ENCODE measurements at places on chromosomes 3 and 15.

DNA sequence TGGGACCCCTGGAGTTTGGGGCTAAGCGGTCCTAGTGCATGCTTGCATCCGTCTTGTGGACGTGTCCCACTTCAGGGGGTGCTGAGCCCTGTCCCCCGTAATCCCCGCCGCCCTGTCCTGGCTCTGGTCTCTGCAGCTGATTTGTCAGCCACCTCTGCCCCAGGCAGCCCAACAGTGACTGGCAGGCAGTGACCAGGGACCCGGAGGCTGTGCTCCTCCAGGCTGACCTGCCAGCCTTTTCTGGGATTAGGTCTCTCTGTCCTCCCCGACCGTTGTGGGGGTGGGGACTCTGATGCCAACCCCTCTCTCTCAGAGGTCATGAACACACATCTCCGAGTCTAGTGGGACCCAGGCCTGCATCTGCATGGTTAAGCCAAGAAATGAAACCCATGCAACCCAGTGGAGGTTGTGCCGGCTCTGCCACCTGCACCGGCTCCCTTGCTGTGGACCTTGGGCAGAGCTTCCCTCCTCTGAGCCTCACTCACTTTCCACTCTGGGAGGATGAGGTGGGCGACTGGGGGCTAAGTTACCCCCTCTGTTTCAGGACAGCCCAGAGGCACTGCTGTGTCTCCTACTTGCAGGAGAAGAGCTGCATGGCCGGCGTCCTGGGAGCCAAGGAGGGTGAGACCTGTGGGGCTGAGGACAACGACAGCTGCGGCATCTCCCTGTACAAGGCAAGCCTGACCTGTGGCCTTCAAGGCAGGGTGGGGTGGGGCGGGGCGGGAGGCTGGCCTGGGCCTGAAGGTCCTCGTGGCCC is 60.2 kb downstream of the FBLN2 start:
- peak; percentile 19 for DNase-seq

GRCh38 chr15:80744415-80744814 is 34.8 kb upstream of the CEMIP start:
- no peak for DNase-seq

- DNase-seq, result no peak
These were observed 395.2 kb upstream of the TPM1 start for GRCh38 chr15:62647202-62647842.

GRCh38 chr3:179181993-179182551 is 33.9 kb downstream of the PIK3CA start:
- no peak for DNase-seq

GRCh38 chr15:99385005-99385669 is 133.9 kb downstream of the LRRC28 start:
- no peak for DNase-seq

- DNase-seq, result no peak
These were observed 25.2 kb downstream of the CCNL1 start for GRCh38 chr3:157134620-157135191.

- no peak for DNase-seq
These were observed 37.9 kb downstream of the CPA3 start for GRCh38 chr3:148903022-148903442.

DNA sequence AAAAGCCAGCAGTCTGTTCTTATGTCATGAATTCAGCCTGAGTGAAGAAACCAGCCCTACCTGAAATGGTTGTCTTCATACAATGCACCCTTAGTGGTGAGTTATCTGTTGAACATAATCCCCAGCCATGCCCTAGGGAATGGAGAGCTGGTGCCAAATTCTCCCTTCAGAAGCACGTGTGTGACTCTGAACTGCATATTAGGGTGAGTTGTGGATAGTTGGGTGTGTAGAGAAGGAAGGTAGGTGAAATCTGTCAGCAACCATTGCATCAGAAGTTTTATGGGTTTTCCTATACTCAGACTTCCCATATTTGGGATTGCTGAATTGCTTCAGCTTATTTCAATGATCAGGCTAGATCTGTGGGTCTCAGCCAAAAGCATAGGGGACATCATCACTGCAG is 46.5 kb upstream of the TP63 start:
- DNase-seq, result no peak

GRCh38 chr3:150242220-150242936 is 165.7 kb upstream of the TSC22D2 start:
- DNase-seq, result no peak

GRCh38 chr15:70249616-70250015 is 151.9 kb upstream of the TLE3 start:
- DNase-seq, result peak; percentile 5

DNA sequence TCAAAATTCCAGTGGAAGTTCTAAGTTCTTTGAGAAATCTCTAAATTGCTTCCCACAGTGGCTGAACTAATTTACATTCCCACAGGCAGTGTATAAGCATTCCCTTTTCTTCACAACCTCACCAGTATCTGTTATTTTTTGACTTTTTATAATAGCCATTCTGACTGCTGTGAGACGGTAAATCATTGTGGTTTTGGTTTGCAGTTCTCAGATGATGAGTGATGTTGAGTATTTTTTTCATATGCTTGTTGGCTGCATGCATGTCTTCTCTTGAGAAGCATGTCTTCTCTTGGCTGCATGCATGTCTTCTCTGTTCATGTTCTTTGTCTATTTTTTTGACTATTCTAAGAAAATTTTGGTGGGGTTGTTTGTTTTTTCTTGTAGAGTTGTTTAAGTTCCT is 499.6 kb upstream of the CCDC54 start:
- no peak for DNase-seq

DNA sequence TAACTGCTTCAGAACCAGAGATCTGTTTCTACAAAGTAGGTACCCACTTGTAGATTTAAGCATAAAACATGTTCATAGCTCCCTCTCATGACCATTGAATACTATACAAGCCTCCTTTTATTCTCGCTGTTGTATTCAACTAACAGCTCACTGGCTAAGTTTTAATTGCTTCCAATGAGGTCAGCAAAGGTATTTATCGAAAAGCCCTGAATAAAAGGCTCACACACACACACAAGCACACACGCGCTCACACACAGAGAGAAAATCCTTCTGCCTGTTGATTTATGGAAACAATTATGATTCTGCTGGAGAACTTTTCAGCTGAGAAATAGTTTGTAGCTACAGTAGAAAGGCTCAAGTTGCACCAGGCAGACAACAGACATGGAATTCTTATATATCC is at the start of gene FGF7:
TSS of gene FGF7 (plus strand) at position 222 of the 400 bp plus-strand sequence. CDS start 1,056 bp downstream, outside the sequence.
- no peak for DNase-seq

- DNase-seq, result no peak
These were observed 85.6 kb upstream of the IQSEC1 start for GRCh38 chr3:13158871-13159270.

DNA sequence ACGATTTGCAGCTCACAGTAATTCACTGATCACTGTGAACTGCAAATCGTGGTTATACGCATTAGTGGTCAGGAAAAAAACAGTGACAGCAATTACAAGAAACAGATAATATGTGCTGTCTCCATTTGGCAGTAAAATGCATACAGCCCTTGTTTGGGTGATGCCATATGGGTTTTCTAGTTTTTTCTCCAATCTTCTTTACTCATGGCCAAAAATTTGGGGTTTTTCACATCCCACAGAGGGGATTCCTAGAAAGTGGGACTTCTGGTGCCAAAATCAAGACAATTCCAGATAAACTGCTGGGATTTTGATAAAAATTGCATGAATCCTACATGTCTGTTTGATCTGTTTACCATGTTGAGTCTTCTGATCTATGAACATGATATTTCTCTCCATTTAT is 15.6 kb downstream of the NDN start:
- DNase-seq, result no peak

DNA sequence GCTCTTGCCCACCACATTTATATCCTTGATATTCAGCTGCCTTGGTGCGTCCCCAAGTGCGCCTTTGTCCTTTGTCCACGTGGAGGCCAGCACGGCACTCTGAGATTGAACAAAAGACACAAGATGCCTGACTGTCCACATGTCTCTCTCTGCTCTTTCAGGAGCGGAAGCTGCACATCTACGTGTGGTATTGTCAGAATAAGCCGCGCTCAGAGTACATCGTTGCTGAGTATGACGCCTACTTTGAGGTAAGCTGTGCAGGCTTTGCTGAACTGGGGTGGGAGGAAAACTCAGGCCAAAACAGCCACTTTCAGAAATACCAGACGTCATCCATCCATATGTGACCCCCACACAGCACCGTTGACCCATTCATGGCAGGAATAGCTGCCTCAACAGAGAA is 72.0 kb upstream of the UMPS start:
- DNase-seq, result no peak

DNA sequence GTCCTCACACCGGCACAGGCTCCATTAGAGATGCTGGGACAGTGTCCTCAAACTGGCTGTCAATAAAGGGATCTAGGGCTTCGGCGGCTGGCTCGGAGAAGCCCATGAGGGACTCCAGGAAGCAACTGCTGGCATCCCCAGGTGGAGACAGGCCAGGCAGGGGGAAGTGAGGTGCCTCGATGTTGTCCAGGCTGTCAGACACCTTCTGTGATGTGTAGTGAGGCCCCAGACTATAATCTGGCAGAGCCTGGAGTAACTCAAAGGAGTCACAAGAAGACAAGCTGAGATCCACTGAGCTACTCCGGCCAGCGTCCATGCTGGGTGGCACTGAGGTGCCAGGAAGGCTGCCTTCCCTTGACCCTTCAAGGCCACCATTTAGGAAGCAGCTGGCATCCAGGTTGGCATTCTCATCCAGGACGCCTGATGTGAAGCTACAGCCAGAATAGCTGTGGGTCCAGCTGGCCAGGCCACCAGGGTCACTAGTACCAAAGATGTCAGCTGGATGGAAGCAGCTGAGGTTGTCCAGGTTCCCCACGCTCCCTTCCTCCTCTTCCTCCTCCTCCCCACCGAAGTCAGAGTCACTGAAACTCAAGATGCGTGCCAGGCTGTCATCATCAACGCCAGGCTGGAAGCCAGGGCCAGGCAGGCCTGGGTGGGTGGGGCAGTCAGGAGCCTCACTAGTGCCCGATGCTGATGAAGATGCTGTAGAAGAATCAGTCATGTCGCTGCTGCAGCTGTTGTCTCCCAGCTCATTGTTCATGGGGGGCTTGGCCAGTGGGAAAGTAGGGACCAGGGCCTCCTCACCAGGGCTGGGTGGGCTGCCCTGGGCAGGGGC is 10.1 kb downstream of the CSRNP1 start:
- DNase-seq, result no peak

- DNase-seq, result no peak
These were observed 305.0 kb downstream of the ZNF385D start for GRCh38 chr3:21446027-21446426.

GRCh38 chr3:45817831-45818522 is 21.6 kb upstream of the SLC6A20 start:
- DNase-seq, result no peak

- no peak for DNase-seq
These were observed 7.5 kb downstream of the VPS13C start for GRCh38 chr15:62052713-62053112.

- DNase-seq, result no peak
These were observed 73.0 kb upstream of the POMGNT2 start for GRCh38 chr3:43178891-43179366.

GRCh38 chr3:76131396-76132153 is 346.2 kb upstream of the ZNF717 start:
- no peak for DNase-seq

GRCh38 chr3:25870452-25870851 is 80.6 kb downstream of the OXSM start:
- no peak for DNase-seq

GRCh38 chr3:150547045-150547741 is 606 bp downstream of the EIF2A start:
- no peak for DNase-seq

DNA sequence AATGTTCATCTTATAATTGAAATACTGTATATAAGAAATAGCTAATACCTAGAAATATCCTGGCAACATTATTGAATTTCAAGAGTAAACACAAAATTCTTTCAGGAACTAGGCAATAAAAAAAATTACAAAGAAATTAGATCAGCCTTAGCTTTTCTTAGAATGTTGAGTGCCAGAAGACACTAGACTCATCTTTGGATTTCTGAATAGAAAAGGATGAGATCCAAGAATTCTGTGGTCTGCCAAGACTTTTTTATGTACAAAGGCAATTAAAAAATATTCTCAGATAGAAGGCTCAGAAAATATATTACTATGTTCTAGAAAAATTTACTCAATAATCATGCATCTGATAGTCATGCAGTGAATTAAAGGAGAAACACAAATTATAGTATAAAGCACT is 294.5 kb upstream of the CDIN1 start:
- DNase-seq, result no peak

DNA sequence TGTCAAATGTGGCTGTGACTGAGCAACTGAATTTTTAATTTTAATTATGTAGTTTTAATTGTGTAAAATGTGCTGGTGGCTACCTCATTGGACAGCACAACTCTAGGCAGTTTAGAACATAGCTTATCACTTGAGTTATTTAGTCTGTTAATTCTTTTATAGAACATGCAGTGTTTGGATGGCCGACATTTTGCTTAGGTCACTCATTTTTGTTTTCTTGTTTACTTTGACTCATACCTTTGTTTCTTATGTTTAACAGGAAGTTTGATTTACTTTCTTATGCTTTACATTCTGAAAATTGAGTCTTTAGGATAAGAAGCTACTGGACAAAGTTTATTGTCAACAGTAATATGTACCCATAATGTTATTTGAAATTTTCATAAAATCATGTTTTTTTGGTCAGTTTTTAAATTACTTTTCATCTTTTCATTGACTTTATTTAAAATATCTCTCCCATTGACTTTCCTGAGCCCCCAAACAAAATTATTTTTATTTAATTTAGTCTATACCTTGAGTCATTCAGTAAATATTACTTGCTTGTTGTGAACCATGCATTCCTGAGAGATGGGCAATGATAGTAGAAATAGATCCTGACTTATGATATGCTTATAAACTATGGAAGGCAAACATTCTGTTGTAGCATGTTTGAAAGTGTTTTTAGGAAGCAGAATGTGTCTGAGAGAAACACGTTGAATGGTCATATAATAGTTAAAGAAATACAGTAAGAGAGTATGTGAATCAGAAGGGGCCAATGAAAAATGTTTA is 60.6 kb downstream of the TCF12 start:
- DNase-seq, result no peak

DNA sequence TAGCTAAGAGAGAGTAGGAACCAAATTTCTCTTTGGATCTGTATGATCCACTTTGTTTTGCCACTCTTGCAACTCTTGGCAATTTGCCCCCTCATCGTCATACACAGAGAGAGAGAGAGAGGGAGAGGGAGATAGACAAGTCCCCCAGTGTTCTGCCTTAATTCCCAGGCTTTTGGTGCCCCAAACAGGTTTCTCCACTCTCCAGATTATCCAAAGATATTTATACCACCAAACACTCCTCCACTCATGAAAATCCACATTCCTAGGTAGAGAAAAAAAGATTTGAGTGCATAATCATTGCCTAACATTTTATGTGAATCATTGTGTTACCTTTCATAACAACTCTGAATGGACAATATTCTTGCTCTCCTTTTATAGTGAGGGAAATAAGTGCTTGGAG is 15.3 kb downstream of the ACP3 start:
- no peak for DNase-seq

DNA sequence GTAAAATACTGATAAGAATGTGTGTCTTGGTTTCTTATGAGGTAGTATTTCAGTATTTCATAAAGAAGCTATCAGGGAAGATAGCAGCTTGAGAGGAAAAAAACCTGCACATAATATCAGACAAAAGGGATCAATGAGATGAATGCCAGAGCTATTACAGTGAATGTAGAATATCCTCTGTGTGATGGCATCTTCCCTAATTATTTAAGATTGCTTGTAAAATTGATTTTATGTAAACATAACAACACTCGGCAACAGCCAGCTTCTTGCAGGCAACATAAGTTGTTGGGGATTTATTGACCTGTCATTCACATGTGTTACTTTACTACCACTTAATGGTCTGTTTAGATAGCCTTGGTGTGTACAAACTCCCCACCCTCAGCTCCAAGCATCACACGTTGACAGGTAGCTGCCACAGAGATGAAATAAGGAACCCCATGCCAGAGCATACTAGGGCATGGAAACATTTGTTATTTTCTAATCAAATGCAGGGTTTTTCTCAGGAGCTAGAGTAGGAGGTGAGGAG is 49.2 kb upstream of the RARB start:
- no peak for DNase-seq
